ENCODE measurements at places on chromosomes 2 and 18.

DNA sequence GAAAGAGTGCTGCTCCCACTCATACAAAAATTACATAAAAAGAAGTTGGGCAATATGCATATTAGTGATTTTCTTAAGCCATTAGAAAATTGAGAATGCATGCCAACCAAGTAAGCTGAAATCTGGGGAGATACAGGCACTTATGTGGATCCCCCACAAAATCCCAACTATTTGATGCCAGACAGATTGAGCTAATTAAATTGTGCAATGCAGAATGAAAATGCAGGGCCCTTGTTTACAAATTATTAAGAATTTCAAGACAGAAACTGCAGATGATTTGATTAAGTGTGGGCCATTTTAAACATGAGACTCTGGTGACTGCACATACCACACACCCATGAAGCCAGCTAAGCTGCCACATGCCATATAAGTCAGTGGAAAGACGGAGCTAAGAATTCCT is 554.5 kb downstream of the CBLN2 start:
- no peak for DNase-seq

- peak; percentile 68 for DNase-seq
Measured at GRCh38 chr2:25822190-25823117, 55.8 kb downstream of the ASXL2 start.

- DNase-seq: no peak
Measured at GRCh38 chr2:98768384-98769113, 37.6 kb upstream of the MGAT4A start.

DNA sequence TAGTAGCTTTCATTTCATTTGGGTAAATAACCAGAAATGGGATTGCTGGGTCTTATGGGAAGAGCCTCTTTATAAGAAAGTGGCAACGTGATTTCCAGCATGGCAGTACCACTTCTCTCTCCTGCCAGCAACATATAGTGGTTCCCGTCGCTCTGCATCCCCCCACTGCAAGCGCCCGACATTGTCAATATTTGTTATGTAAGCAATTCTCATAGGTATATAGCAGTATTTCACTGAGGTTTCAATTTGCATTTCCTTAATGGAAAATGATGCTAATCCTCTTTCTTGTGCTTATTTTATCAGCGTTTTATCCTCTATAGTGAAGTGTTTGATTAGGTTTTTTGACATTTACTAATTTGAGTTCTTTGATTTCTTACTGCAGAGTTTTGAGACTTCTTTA is 36.0 kb upstream of the FAHD2A start:
- no peak for DNase-seq

DNA sequence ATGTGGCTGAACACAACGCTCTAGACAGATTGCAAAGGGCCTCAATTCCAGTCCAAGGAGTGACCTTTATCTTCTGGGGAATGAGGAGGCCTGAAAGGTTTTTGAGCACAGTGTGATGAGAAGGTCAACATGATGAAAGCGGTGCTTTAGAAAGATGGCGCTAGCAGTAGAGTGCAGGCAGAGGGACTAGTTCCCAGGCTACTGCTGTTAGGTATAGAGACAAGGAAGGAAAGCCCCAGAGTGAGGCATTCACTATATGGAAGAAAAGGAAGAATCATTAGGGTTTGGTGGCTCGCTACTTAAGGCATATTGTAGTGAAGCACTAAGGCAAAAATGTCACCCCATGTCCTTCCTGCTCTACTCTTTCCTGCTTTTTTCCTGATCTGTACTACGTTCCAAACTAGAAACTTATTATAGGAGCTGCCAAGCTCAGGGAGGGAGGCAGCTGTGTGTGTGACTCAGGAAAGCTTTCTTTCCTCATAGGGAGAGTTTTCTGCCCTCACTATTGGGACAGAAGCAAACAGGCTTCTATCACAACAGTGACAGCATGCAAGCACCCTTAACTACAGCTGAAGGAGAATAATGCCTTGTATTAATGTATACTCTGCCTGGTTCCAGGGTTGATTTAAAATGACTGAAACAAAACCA is 160.8 kb upstream of the CAVIN2 start:
- DNase-seq: no peak

DNA sequence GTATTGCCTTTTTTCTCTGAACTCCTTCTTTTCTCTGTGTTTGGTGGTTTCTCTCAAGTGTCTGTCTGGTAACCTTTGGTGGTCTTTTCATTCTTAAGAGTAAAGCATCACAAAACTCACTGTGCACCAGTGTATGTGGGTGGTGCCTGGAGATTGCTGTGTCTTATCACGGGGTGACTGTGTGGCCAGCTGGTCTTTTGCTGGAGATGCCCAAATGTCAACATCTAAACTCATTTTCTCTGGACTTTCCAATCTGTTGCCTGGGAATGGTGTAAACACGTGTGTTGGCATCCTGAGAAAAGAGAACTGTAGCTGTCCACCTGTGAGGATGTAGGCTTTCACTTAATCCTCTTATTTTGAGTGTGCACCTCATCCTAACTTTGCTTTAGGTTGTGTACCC is 323.2 kb downstream of the AGPS start:
- no peak for DNase-seq

DNA sequence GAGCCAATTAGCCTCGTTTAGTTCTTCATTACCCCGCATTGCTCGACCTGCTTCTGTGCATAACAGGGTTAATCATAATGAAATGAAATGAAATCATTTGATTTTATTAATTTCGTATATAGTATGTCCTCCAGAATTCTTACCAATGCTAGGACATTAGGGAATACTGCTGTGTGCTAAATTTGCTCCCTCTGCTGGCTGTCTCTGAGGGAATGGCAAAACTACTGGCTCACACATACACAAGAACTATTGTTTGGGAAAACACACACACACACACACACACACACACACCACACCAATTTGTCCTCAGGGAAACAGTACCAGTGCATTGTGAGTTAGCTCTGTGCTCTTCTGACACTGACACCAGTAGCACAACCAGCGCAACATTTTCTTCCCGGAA is 273.3 kb upstream of the TCF4 start:
- DNase-seq: no peak

DNA sequence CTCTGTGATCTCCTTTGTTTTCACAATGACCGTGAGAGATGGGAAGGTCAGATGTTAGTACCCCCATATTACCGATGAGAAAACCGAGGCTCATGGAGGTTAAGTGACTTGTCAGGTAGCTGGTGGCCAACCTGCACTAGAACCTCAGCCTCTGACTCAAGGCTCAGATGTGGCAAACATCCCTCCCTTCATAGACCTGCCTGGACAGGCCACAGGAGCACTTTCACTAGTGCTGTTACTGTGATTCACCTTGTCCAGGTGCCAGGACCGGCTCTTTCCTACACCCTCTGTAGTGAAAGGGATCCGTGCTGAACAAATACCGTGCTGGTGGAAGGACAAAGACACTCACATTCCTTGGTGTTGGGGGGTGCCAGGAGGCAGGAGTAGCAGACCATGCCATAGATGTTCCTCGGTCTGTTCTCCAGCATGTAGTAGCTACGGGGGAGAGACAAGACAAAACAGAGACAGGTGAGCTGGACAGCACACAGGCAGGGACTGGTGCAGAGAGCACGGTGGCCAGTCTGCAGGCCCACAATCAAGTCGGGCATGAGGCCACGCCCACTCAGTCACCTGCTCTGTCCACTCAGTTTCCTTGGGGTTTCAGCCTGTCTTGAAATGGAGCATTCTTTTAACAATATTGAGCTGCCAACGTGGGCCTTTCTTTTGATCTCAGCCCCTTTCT is 65.9 kb downstream of the EDAR start:
- DNase-seq: no peak

- no peak for DNase-seq
Measured at GRCh38 chr2:226063704-226064440, 664.4 kb downstream of the NYAP2 start.

DNA sequence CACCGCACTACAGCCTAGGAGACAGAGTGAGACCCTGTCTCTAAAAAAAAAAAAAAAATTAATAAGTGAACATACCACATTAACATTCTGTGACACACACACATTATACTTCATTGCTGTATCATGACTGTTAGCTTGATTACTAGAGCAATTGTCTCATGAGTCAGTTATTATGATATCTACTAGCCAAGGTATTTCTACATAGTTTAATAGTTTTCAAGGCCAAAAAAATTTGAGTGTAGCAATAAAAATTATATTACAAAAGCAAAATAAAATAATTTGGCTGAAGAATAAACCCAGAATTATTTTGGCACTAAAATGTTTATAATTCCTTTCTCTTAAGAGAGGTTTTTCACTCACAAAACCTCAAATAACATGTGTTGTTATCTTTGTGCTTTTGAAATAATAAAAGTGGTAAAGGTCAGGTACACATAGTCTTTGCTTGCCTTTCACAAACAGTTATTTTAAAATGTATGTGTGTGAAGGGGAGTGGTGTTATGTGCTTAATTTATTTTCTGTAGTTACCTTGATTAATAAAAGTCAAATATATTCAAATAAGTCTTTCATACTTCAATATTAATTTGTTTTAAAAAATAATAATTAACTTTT is 136.9 kb upstream of the SPOPL start:
- no peak for DNase-seq

GRCh38 chr2:142220901-142221300 is 90.1 kb upstream of the LRP1B start:
- no peak for DNase-seq

- no peak for DNase-seq
Measured at GRCh38 chr2:119846021-119846420, 86.3 kb downstream of the PTPN4 start.

DNA sequence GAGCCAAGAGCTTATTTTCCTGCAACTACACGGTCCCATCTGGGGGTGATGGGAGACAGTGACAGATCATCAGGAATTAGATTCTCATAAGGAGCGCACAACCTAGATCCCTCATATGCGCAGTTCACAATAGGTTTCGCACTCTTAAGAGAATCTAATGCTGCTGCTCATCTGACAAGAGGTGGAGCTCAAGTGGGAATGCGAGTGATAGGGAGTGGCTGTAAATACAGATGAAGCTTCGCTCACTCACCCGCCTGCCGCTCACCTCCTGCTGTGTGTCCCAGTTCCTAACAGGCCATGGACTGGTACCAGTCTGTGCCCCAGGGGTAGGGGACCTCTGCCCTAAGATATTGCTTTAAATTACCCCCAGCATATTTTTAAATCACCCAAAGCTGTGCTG is 10.8 kb downstream of the LRRFIP1 start:
- DNase-seq: no peak

DNA sequence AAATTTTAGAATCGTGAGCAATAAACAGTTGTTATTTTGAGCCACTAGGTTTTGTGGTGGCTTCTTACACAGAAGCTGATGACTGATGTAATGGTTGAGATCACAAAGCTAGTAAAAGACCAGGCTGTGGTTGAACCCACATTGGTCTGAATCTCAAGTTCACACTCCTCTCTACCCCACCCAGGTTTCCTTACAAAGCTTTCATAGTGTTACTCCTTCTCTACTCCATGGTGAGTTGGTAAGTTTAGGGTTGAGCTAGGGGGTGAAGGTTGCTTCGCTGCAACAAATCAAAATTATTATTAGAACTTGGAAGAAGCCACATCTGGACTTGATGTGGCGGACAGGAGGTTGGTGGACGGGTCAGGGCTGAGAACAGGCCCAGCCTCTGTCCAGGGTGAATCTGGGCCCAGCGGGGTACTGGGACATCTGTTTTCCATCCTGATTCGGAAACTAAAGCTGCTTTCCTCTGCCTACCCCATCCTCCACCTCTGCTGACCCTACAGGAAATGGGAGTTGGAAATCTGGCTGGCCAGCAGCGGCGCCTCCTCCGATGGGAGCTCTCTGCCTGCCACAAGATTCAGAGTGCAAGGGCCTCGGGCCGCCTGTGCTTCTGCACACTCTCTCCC is 86.3 kb downstream of the ZFP36L2 start:
- peak; percentile 54 for DNase-seq

DNA sequence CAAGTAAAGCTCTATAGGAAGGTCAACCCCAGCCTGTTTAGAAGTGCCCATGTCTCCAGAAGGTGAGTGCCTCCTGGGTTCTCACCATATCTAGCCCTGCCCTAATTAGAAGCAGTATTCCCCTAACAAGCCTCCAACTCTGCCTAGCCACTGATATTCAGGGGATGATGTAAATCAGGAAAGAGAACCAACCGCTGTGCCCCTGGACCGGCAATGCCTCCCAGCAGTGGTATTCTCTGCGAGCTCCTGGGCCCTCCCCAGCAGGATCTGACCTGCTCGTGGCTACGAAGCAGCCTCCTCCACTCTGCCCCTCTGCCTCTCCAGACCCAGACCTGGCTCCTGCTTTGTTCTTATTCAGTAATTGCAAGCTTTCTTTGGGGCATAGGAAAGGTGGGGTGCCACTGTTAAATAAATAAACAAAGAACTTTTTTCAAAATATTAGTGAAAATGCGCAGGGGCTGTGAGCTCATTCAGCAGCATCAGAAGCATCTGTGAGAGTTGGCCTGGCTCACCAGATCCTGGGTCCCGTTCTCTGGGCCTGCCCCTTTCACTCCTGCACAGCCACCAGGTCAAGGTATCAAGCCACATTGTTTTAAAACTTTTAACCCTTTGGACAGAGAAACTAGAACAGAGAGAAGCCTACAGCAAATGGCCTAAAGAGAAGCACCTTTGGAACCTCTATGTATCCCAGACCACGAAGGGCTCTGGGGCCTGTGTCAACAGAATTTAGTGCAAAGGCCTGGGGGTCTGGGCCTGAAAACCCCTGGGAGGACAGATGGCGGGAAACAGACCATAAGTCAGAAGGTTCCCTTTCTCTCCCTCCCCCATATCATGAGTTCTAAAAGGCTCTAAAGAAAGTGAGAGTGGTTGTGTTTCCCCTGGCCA is 11.9 kb downstream of the MREG start:
- DNase-seq: no peak

DNA sequence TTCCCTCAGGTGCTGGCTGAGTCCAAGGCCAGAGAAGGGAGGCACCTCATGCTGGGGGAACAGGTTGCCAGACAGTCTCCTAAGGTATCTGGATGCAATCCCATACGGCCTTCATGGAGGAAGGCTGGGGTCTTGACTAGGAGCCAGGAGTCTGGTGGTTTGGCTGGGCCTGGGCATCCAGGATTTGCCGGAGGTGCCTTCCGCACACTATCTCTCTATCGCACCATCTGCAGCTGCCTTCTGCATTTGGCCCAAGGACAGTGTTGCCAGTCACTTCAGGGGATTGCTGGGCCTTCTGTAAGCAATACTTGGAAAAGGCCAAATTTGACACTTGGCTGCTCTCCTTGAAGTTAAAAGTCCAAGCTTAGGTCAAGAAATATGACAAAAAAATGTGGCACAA is 327.2 kb downstream of the EN1 start:
- no peak for DNase-seq

- DNase-seq: no peak
Measured at GRCh38 chr2:62142054-62142453, 53.9 kb upstream of the B3GNT2 start.

DNA sequence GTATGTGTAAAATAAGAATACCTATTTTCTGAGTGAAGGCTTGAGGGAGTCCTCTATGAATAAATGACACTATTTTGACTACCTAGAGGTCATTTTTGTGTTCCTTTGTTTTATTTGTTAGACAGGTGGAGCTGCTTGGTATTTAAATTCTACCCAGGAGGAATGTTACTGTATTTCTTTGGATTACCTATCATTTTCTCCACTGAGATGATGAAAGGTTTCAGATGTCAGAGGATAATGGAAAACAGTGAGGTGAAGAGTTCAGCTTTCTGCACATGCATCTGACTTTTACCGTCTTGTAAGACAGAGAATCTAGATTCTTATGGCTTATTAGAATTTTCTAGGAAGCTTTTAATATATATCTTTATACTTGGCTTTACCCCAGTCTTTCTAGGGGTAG is 689.8 kb upstream of the NXPH2 start:
- no peak for DNase-seq

GRCh38 chr2:100921685-100922161 is 80.4 kb upstream of the RPL31 start:
- no peak for DNase-seq
